ENCODE measurements at places on chromosomes 5 and 9.

DNA sequence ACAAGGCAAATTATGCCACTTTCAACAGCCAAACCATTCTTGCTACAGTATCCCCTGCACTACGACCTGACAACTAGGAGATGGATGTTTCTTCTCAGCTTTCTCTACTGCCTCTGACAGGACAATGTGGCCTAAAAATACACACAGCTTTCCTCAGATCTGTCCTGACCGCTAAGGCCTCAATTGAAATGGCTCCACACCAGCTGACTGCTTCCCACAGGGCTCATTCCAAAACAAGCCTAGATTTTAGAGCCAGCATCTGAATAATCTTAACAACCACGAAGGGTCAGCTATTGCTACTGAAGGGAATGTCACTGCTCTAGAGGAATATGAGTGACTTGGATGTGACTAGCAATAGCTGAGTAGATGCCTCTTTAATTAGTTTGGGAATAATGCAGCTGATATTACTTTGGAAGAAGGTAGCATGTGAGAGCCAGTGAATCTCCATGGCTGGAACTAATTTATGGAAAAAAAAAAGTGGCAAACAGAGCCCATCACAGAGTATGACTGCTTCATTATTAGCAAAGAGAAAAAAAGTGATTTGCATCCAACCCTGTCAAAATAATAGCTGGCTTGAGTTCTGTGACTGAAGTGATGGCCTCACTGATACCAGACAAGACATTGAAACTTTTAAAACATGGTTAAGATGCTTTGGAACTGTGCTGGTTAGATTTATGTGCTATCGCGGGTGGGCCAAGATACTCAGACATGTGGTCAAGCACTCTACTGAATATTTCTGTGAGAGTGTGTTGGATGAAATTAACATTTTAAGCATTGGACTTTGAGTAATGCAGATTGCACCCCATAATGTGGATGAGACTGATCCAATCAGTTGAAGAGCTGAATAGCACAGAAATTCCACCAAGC is 450.2 kb downstream of the NR2F1-AS1 start:
- no peak for DNase-seq

GRCh38 chr5:67249590-67249895 is 52.9 kb upstream of the CD180 start:
- no peak for DNase-seq

DNA sequence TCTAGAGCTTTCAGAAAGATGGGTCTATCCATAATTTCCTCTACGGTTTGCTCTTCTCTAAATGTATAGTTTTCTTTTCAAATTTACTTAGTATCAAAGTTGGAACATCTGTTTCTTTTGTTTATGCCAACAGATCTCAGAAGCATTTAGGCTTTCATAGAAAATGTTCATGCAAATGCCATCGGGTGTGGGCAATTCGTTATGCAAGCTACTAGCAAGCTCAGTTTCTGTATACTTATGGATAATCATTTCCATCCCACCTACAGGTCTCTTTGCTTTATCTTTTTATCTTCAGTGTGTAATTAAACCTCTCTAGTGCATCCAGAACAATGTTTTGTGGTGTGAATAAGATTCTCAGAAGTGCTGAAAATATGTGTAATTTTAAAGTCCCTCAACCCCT is 59.9 kb downstream of the NUDT12 start:
- no peak for DNase-seq

DNA sequence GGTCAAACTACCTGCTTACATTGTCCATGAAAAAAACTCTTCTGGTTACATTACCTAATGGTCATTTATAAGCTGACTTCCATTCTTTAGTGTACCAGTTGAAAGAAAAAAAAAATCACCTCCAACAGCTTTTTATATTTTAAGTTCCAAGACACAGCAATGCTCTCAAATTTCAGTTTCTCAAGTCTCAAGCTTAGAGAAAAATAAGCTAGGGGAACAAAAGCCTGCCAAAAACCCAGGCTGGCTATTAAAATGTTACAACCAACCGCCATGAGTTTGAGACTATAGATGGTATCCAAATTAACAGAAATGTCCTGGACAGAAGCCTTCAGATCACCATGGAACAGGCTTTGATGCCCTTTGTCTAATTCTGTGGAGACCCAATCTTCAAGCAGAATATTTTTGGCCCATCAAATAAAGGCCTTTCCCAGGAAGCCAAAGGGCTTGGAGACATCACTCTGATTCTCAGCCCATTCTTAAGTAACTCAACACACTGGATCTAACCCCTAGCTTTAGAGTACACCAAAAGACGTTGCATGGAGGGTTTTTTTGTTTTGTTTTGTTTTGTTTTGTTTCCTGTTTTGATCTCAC is 343.7 kb downstream of the GLIS3 start:
- DNase-seq, result no peak

- DNase-seq, result no peak
Measured at GRCh38 chr5:9302218-9302617, 243.7 kb downstream of the SEMA5A start.

DNA sequence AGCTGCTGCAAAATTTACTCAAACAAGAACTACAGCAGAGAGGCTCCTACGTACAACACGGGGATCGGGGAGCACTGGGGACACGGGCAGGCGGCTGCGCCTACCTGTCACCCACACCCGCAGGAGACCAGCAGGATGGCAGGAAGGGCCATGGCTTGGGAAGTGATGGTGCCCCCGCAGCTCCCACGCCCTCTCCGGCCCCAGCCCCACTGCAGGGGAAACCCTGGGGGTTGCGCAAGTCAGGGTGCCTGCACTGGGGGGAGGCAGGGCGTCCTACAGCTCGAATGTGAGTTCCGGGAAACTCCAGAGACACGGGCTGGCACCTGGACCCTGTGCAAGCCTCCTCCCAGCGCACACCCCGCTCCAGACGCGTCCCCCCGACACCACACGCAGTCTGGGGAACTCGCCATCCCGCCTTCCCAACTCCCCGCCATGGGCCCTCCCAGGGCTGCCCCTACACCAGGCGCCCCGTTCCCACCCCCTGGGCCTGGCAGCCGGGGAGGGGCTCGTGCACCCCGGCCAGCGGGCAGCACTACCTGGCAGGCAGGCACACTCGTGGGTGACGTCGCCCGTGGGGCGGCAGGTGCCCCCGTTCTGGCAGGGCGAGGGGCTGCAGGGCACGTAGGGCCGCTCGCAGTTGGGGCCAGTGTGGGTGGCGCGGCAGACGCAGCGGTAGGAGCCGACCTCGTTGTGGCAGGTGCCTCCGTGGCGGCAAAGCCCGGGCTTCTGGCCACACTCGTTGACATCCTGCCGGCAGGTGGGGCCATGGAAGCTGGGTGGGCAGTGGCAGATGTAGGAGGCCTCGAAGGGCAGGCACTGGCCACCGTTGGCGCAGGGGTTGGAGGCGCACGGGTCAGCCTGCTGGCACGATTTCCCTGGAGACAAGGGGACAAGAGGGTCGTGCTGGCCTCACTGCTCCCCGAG is 23.3 kb downstream of the NOTCH1 start:
- no peak for DNase-seq

GRCh38 chr5:52728224-52728623 is 59.5 kb upstream of the ITGA1 start:
- no peak for DNase-seq

- DNase-seq, result no peak
Measured at GRCh38 chr9:121292051-121292450, 24.1 kb downstream of the GSN start.

DNA sequence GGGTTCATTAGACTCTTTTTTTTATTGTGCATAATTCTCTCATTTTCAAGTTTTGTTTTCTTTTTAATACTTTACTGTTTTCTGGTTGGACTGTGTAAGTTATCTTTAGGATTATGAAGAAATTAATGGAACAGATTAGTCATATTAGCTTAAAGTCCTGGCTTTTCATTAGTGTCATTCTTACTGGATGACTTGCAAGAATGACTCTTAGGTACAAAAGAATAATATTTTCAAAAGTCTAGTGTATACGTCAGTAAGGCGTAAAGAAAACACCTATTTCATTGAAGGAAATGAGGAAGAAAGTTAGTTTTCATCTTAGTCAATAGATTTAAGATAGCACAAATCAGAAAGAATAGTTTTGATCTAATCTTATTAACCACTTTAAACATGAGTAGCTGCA is 20.4 kb downstream of the UHRF2 start:
- DNase-seq, result no peak

DNA sequence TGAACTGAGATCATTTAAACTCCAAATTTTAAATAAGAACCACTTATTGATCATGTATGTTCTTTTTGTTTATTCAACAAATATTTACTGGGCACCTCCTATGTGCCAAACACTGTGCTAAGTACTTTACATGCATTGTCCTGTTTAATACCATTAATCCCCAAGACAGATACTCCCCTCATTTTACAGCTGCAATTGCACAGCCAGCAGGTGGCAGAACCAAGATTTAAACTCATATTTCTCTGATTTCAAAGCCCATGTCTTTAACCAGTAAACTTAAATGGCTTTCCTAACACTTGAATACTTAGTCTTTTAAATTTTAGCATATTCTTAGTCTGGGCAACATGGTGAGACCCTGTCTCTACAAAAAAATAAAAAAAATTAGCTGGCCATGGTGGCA is 43.4 kb upstream of the KIAA1958 start:
- DNase-seq, result no peak

- no peak for DNase-seq
Measured at GRCh38 chr5:27472000-27472763, 433.8 kb upstream of the CDH9 start.

DNA sequence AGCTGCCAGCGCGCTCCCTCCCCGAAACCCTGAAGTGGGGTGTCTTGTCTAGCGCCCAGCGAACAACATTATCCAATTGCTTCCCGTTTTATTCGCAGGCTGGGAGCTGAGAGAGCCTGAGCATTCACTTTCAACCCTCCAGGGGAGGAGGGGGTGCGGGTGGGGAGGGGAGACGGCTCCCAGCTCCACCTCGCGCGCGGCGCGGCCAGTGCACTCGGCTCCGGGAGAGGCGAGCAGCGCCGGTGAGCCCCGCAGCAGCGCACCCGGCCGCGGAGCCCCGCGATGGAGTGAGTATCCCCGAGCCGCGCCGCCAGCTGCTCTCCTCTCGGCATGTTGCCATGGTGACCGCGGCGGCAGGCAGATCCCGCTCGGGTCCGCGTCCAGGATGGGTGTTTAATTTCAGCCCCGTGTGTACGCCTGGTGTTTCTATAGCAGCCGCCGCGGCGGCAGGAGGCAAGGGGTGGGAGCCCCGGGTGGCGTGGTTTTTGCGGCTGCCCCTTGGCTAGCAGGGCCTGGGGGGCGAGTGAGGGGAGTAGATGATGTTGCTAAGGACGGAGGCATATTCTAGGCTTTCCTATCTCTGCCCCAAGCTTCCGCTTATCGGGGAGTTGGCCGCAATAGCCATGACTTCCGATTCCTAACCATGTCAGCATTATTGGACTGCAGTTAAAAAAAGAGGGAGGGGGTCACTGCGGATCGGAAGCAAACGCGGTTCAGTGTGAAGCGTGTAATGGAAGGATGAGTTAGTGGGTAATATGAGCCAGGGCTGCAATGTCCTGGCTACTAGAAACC is 139.2 kb upstream of the PALM2AKAP2 start:
- no peak for DNase-seq

- no peak for DNase-seq
Measured at GRCh38 chr5:80266566-80266965, 10.7 kb upstream of the SERINC5 start.

- DNase-seq, result no peak
Measured at GRCh38 chr5:67093279-67093678, 103.3 kb downstream of the CD180 start.

DNA sequence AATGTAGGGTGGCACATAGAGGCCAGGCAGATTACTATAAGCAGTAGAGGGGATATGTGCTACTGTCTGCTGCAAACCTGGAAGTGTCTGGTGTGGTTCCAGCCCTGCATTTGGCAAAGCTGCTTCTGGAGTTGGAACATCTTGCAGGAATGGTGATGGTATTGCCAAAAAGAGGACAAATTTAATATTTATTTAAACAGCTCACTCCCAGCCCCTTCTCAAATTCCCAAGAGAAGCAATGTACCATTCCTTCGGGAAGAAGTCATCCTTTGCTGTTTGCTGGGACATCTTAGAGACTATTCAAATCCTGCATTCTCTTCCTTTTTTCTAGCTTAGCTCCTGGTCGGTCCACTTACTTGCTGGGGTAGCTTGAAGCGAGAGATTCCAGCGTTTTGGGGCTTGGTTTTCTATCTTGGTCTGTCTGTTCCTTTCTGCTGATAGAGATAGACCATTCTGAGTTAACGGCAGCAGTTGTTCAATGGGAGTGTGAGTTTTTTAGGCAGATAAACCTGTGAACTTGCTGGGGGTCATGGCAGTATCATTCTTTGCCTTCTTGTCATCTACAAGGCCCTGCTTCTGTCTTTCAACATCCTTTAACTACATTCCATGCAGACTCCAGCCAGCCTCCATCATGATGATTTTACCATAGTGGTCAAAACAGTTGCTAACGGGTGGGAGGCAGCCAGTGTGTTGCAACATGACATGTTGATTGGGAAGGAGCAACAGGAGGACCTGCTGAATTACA is 69.9 kb downstream of the RCL1 start:
- DNase-seq, result no peak

GRCh38 chr5:171409164-171410136 is 10.0 kb upstream of the FGF18 start:
- DNase-seq, result no peak

DNA sequence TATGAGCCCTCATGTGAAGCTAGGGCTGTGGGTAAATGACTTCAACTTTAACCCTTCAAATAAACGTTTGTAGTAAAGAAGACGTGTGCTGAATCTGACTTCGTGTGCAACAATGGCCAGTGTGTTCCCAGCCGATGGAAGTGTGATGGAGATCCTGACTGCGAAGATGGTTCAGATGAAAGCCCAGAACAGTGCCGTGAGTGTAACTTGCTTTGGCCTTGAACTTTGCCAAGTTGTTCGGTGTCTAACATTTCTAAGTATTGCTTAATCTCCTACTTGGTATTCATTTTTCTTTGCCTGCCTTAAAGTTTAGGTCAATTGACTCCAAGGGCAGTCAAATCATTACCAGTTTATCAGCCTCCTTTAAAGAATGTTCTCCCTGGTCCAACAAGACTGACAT is 18.2 kb downstream of the VLDLR start:
- DNase-seq, result no peak

- DNase-seq, result no peak
Measured at GRCh38 chr9:20788526-20789451, 104.7 kb downstream of the FOCAD start.

- DNase-seq, result no peak
Measured at GRCh38 chr5:95262933-95263660, 21.8 kb downstream of the MCTP1 start.

DNA sequence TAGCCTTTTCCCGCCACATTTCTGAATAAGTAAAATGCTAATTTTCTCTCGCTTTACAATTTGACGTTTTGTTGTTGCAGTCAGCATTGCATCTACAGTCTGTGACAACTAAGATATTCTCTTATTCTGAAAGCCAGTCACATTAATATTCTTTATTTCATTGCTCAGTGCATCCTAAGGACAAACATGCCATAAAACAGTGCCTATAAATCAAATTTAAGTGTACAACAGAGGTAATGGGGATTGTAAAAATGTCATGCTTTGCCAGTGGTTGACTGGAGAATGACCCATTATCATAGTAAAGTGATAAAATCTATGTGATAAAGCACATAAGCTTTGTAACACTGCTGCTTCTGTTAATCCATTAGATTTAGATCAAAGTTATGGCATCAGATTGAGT is 1850.0 kb upstream of the ACO1 start:
- DNase-seq, result no peak
